Glomerular endothelial cell (primary cell): ENCODE measurements at places on chromosomes 13 and 19. TPM values are rescaled to one million over a fixed set of nuclear protein-coding genes. Genes with fewer than 3 reads are reported as not detected.

DNA sequence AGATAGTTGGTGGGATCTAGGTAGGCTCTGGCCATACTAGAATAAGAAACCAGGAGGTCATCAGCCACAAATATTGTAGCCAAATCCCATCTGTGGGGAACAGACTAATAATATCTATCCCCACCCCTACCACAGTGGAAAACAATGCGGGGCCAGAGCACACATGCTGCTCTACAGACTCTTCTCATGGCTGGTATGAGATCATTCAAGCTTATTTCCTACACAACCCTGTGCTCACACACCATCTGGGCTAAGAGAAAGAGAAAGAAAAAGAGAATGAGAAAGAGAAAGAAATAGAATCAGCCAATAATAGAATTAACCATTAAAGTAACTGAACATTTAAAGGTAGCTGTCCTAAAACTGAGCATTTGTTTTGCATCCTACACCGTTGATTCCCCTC, 1268.4 kb upstream of the SPRY2 start:
- DNase-seq, result no peak

The CBLC gene
- total RNA-seq, result 1.1 TPM in 1 of 2 replicates, not detected in the other

The ZNF737 gene
- 8.0 and 12.8 TPM in 2 replicates for total RNA-seq

DNA sequence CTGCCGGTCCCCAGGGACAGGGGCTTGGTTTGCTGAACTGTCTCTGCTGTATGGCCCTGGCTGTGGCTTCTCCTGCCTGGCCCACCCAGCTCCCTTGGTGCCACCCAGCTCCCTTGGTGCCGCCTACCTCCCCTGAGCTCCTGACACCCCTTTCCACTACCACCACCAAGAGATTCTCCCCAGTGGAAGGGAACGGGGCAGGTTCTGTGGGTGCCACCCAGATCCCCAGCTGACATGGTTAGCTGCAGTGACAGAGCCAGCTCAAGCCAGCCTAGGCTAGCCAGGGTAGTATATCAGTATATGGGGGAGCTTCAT, 28.5 kb upstream of the POP4 start:
- DNase-seq, result no peak

DNA sequence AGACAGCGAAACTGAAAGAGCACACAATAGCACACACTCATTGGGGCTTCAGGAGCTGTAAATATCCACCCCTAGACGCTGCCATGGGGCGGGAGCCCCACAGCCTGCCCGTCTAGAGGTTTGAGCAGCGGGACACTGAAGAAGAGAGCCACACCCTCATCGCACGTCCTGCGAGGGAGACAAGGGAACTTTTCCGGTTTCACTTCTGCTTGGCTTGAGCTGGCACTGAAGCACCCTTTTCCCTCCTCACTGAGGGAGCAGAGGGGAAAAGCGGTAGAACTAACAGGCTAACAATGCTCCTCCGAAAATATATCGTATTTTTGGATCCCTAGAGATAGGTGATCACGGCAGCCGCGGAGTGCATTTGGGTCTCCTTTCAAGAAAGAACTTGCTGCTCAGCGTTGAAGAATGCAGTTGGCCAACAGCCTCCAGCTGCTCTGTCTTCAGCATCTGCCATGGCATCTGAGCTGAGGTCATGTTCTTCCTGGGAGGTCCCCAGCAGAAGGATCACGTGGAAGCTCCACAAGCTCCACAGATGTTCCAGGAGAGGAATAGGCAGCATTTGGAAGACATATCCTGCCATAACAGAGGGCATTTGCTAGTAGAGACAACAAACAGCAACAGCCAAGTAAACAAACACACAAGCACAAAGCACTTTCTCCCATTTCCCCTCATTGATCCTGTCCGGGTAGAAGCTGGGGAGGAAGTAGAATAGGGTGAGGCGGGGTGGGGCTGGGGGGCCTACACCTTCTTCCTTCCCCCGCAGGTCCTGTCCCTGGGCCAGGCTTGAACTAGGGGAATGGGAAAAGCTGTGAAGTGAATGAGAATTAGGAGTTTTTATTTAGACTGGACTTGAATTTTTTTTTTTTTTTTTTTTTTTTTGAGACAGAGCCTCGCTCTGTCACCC, 44.8 kb upstream of the ALOX5AP start:
- no peak for DNase-seq

The CEACAM8 gene
- total RNA-seq, result not detected in 2 replicates

DNA sequence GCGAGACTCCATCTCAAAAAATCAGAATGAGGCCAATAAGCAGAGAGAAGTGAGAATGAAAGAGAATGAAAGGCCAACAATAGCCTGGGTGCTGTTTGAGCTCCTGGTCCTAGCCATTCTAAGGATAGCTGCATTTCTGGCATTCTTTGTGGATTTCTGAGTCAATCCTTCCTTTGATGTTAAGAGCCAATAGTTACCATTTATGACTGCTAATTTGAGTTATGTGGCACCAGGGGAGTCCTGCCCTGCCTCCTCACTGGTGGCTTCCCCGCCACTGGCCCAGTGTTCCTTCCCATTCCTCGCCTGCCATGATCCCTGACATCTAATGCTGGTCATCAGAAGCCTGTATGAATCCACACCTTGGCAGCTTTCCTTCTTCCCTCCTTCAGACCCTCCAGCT, 991.2 kb downstream of the UQCRFS1 start:
- DNase-seq, result no peak

DNA sequence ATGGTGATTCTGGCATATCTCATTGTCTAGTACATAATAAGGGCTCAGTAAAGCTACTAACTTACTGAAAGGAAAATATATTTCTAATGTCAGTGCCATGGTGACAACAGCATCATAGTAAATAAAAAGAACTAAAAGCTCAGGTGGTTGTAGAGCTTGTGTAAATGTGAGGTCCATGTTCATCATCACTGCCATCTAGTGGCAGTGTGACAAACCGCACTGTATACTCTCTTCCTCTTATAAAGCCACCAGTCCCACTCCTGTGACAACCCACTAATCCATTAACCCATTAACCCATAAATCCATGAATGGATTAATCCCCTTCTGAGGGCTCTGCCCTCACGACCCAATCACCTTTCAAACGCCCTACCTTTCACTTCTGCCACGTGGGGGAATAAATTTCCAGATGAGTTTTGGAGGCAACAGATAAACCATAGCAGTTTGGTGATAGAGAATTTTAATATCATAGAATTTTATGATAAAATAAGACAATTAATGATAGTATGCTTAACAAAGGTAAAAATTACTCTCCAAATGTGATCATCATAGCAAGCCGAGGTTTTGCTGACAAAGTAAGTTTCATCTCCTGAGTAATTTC, 160.4 kb upstream of the SGCG start:
- peak; percentile 31 for DNase-seq

The MOB3A gene
- 60.3 and 72.4 TPM in 2 replicates for total RNA-seq

The OR4F17 gene
- not detected in 2 replicates for total RNA-seq

The USF2 gene
- total RNA-seq, result 73.1 and 80.6 TPM in 2 replicates

The FCHO1 gene
- total RNA-seq, result 0.93 and 3.1 TPM in 2 replicates

DNA sequence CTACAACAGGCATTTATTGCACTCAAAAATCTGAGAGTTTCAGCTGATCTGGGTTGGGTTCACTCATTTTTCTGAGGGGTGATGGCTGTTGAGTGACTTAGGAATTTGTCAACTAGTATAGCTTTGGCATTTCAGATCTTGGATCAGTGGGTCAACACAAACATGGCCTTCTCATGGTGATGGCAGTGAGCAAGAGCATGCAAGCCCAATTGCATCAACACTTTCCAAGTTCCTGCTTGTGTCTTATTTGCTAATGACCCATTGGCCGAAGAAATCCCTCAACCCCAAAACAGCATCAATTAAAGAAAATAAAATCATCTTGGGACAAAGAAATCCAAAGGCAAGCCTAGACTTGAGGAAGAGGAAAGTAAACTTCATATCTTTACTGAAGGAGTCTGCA, 23.9 kb upstream of the MYCBP2 start:
- DNase-seq, result no peak

The C1QTNF9 gene
- not detected in 2 replicates for total RNA-seq

The FGF22 gene
- total RNA-seq, result 0.35 TPM in 1 of 2 replicates, not detected in the other

The IFNL1 gene
- total RNA-seq, result not detected in 2 replicates

The ABCC4 gene
- total RNA-seq, result 12.9 and 14.7 TPM in 2 replicates

DNA sequence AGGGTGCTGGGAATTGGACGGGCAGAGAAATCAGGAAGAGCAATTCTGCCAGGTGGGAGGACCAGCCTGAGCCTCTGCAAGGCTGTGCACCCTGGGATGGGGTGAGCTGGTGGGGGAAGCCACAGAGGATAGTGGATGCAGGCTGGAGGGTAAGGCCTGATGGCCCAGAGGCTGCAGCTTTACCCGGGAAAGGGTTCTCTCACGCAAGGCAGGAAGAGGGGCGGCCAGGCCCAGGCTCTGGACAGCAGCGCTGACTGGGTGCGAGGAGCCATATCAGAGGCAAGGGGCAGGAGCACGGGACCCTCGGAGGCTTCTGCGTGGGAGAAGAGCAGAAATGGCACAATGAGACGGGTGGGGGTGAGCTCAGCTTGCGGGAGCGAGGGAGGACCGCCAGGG, 104.6 kb downstream of the SOX1 start:
- no peak for DNase-seq

The FUT1 gene
- 6.1 and 6.4 TPM in 2 replicates for total RNA-seq
